MV-4-11 (cell line): ENCODE measurements at places on chromosomes 1 and 21.

DNA sequence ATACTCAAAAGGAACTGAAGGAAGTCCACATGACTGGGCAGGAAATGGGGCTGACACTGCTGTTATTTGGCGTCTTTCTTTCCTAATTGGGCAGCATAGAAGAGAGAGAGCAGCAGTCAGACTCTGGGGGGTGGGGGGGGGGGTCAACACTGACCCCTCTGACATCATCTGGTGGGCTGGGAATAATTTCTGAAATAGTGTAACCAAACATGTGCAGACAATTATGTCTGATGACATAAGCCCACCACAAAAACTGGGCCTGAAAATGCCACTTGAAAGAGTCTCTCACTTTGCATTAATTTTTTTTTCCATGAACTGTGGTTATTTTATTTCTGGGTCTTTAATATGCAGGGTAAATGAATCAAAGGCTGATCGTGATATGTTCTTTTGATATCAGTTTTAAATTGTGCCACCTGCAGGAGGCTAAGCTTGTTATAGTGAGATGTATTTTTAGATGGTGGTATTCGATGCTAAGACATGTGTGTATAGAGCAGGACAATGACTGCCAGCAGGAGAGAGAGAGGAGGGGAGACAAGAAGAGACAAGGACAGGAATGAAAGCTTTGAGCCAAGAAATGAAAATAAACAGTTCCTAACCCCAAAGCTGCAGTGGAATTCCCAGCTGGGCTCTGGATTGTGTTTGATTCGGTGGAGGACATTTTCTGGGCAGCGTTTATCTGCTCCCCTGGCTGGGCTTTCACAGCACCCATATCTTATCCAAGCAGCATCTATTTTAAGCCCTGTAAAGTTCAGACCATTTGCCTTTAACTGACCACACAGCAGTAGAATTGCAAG lies 264.7 kb downstream of the PBX1 start:
- DNase-seq: no peak

GRCh38 chr21:45515241-45516061 lies 26.8 kb downstream of the SLC19A1 start:
- DNase-seq: no peak

GRCh38 chr1:168135921-168136708 lies 615 bp downstream of the GPR161 start:
- DNase-seq: no peak

GRCh38 chr21:39175154-39175553 lies 8.1 kb downstream of the PSMG1 start:
- DNase-seq: peak; percentile 22

- DNase-seq: no peak
These were observed 36.6 kb upstream of the POU2F1 start for GRCh38 chr1:167184081-167184480.

DNA sequence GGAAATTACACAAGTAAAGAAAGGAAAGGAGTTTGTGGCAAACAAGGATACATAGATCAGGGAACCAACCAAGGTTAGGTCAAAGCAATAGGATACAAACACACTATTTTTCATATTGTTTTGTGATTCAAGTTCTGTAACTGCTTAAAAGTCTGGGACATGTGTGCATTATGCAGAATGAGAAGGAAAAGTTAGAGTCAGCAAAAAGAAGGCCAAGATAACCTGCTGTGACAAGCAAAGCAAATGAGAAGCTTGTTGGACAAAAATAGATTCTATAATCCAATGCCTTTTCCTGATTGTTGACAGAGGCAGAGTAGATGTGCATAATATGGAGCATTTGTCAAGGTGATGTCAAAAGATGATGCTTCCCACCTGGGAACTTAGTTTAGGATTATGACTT lies 556.0 kb upstream of the CXADR start:
- no peak for DNase-seq

DNA sequence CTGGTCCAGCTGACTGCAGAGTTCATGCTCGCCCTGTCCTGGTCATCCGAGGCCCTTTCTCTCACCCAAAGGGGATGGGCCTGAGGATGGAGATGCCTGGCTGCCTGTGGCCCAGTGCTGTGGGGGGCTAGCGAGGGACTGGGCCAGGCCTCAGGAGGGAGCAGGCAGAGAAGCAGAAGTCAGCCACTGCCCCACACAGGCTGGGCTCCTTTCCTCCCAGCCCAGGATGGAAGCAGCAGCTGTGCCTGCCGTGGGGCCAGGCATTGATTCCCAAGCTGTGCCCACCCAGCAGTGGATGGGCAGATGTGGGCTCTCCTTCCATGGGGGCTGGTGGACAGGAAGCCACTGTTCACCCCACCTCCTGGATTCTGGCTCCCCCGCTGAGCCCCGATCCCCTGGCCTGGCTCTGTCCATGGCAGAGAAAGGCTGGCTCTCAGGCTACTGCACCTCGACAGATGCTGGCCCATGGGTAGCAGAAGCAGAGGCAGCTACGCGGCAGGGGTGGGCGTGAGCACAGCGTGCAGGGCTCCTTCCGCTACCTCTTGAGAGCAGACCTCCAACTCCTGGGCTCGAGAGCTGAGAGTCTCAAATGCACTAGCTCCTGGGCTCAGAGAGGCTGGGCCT lies 24.6 kb downstream of the RUNX3 start:
- DNase-seq: no peak

DNA sequence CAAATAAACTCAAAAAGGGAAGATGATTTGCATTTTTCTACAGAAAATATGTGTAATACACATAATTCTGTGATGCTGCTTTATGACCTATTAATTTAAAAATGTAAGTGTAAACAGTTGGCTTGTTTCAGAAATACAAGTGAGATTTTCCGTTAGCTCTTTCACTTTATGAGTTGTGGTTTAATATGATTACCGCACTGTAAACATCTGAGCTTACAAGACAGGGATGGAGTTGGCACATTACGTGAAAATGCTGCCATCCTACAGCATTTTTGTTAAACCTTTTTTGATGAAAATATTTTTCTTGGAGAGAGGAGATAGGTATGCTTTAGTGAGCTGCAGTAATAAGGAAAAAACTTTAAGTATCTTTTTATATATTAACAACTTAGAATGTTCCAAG lies 426.8 kb upstream of the ADAMTS5 start:
- no peak for DNase-seq

DNA sequence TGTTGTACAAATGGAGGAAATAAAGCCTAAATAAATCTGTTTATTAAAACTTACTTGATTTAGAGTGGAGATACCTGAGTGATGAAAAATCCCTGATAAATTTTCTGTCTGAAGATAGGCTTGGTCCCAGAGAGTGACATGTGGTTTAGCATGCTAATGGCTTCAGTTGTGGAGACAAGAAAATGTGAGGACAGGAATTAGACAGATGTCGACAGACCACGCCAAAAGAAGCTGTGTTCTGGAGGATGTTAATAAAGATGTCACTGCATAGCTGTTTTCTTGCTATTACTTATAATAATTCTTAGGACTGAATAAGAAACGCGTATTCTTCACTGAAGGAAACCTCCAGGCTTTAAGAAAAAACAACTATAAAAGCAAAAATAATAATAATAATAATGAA lies 154.9 kb downstream of the OLFM3 start:
- no peak for DNase-seq

GRCh38 chr1:17340358-17340757 lies 31.6 kb upstream of the PADI6 start:
- no peak for DNase-seq

GRCh38 chr21:16568244-16568643 lies 838.5 kb downstream of the USP25 start:
- DNase-seq: no peak

GRCh38 chr1:51863384-51863783 lies 15.1 kb downstream of the NRDC start:
- DNase-seq: peak; percentile 84

GRCh38 chr1:8962812-8963530 lies 17.3 kb downstream of the CA6 start:
- DNase-seq: peak; percentile 54

- DNase-seq: no peak
These were observed 20.8 kb downstream of the SLC6A17 start for GRCh38 chr1:110170766-110171733.

DNA sequence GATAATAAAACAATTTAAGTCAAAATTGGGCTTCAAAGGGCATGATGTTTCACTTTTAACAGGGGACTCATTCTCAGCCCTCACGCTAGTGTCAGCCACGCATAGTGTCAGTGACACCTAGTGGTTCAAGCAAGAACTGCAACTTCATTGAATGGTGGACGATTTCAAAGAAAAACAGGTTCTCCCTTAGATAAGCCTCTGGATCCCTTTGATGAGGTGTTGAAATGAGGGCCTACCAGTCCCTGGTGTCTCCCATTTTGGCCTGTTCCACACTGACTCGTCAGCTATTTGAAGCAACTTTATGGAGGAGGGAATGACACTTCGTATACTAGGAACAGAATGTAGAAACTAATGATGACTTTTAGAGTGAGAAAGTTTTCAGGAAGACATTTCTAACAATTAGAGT lies 56.2 kb downstream of the FCRL5 start:
- DNase-seq: peak; percentile 30

DNA sequence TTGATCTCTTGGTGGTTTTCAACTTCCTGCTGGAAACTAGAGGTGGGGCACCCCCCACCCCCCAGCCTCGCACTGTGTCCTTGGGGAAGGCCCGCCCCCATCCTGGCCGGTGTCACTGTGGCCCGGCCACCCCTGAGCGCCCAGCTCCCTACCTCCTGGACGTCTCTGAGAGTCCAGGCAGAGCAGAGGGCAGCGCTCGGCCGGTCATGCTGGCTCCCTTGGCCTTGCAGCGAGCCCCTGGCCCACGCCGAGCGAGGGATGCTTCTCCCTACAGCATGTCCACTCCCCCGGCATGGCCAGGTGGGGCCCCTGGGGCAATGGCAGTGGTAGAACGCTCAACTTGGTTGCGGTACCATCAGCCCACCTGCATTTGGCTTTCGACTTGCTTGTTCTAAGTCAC lies 28.7 kb upstream of the TRAPPC10 start:
- DNase-seq: no peak
